ENCODE measurements at places on chromosomes 16 and 17.

GRCh38 chr17:19996086-19996485 is 13.1 kb upstream of the SPECC1 start:
- DNase-seq, result no peak

DNA sequence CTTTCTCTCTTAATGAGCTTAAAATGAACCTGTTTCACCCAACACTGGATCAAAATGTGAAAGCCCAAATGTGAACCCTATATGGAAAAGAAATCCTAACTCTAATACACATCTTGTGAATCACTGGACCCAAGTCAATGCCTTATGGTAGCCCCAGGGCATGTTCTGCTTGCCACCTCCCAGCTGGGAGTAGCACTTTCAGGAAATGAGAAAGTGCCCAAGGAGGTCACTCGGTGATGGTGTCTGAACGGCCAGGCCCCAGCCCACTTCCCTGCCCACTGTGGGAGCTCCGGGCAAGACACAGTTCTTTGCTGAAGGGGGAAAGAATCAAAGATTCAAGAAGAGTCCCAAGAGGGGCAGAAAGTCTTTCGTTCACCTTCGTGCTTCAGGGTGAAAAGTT is 46.1 kb downstream of the GTF3C1 start:
- DNase-seq, result no peak

DNA sequence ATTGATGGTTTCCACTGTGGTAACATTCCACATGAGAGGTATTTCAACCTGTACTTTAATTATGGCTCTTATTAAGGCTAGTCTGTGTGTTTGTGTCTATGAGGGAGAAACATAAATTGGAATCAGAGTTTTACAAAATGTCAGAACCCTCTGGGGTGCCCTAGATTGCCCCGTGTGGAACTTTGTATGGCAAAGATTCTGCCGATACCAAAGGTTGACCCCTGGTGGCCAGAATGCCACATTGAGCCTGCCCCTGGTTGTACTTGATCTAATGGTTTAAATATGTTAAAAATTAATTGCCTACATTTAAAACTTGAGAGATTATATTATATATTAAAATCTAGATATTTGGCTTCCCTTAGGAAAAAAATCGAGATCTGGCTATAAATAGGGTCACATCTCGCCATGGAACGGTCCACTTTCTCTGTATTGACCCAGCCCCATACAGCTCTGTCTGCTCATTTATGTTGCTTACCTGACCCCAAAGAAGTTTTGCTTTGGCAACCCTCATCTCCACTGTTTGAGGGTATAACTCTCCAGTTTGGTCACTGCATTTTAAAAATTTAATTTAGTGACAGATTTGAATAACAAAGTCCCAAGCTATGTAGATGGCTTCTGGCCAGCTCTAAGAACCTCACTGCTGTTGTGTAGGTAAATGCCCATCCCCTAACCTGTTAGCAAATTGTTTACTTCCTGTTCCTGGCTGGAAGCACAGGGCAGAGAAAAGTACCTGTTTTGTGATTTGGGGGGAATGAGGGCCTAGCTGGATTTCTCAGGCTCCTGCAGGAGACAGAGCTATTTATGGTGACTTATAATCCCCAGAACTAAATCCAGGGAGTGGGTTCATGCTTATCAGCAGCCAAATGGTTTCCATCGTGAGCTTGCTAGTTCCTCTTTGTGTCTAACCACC is 95.0 kb downstream of the PLCG2 start:
- DNase-seq, result peak; percentile 32

DNA sequence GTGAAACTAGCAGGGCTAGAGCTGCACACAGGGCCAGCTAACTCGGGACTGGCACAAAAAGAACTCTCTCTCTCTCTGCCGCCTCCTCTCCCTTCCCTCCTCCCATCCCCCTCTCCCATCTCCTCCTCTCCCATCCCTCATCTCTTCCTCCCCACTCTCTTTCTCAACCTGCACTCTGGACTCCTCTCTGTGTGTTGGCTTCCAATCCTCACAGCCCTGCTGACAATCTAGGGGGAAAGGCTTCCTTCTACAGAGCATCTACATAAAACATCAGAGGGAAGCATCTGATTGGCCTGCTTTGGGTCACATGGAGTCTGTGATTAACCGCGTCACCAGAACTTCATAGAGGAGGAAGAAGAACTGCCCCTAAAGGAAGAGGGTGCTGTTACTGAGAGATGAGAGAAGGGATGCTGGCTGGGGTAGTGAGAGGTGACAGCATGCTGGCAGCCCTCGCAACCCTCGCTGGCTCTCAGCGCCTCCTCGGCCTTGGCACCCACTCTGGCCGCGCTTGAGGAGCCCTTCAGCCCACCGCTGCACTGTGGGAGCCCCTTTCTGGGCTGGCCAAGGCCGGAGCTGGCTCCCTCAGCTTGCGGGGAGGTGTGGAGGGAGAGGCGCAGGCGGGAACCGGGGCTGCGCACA is 12.8 kb upstream of the ZFP90 start:
- no peak for DNase-seq

DNA sequence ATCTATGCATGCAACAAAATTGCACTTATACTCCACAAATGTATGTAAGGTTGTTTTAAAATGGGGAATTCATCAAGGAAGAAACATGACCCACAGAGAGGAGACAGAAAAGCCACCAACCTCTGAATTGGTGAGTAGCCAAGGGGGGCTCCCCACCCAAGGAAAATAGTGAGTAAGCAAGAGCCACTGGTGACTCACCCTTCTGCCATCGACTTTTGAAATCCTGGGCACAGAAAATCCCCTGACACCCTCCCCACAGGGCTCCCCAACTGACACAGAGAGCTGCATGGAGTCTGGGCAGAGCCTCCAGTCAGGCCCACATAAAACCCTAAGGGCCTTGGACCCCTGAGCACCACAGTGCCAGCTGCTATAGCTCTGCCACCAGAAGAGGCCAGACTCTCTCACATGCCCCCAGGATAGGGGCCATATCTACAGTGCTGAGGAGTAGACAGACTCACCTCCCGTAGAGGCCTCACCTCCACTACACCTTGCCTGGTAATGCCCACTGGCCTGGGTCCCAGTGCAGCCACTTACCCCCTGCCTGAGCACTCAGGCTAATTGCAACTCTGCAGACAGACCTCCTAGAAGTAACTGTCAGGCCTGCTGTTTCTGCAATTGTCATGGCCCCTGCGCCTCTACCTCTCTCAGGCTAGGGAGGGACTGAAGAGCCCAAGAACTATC is 244.7 kb upstream of the WSB1 start:
- no peak for DNase-seq

DNA sequence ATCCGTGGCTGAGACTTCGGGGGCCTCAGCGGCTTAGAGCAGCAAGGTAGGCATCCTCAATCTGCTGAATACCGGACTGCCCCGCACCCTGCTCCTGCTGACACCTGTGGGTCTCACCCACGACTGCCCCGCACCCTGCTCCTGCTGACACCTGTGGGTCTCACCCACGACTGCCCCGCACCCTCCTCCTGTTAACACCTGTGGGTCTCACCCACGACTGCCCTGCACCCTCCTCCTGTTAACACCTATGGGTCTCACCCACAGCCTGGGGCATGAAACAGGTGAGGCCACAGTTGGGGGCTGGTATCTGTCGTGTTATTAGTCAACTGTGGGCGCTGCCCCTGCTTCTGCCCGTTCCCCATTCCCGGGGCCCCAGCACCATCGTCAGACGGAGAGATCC is 36.3 kb upstream of the PABPN1L start:
- no peak for DNase-seq

- DNase-seq, result no peak
Observed at GRCh38 chr17:40018211-40019121, 3.2 kb downstream of the CSF3 start.

DNA sequence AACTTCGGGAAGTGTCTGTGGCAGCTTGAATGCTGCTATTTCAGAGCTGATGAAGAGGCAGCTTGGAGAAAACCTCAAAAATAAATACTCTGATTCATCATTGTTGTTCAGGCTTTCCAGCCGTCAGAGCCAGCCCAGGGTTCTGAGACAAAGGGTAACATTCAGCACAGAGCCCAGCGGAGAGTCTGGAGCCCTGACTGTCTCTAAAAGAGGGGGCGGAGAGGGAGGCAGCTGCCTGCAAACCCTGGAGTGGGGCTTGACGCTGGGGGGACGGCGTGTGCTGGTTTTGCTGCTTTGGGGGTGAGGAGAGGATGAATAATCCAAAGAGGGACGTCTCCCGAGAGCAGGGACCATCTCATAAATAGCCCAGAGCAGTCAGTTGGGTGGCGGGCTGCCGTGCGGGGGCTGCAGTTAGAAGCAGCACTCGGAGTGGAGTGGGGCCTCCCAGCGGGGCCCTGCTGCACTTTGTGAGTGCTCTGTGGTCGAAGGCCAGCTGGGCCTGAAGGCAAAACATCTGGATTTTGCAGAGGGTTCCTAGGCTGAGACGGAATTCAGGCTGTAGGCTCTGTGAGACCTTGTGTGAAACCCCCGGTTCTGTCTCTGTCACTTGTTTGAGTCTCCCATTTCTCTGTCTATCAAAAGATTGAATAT is 237.8 kb downstream of the PRKCA start:
- no peak for DNase-seq

DNA sequence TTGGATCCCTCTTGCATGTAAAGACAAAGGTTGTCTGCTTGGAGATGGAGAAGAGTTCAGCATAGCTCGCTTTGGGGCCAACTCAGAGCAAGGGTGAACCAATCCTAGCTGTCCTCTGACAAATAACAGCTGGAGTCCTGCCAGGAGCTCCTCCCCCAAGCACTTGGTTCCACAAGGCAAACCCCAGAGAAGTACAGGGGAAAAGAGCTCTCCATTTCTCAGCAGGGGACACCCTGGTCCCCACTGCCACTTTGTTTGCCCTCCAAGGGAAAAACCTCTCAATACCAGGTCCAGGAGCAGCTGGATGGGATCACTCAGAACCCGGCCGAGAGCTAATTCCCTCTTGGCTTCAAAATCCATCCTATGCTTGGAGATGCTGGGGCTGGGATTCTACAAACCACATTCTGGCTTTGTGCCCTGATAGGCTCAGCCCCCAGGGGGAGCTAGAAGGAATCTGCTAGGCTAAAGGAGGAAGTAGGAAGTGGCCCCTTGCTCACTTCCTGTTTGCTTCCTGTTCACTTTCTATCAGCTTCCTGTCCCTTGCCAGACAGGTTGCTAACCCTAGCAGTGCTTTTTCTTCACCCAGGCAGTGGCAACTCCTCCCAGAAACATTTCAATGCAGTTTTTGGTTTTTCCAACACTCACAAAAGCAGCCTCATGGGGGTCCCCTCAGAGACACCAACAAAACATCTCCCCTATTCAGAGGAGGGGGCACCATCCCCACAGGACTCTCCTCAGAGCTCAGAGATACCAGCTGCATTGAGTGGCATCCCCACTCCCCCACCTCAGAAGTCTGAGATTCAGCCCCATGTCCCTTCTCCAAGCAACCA is 30.7 kb downstream of the CDRT4 start:
- DNase-seq, result no peak

GRCh38 chr16:10368969-10369551 is 16.8 kb upstream of the ATF7IP2 start:
- no peak for DNase-seq

GRCh38 chr17:57838453-57838852 is 11.4 kb downstream of the MRPS23 start:
- no peak for DNase-seq

DNA sequence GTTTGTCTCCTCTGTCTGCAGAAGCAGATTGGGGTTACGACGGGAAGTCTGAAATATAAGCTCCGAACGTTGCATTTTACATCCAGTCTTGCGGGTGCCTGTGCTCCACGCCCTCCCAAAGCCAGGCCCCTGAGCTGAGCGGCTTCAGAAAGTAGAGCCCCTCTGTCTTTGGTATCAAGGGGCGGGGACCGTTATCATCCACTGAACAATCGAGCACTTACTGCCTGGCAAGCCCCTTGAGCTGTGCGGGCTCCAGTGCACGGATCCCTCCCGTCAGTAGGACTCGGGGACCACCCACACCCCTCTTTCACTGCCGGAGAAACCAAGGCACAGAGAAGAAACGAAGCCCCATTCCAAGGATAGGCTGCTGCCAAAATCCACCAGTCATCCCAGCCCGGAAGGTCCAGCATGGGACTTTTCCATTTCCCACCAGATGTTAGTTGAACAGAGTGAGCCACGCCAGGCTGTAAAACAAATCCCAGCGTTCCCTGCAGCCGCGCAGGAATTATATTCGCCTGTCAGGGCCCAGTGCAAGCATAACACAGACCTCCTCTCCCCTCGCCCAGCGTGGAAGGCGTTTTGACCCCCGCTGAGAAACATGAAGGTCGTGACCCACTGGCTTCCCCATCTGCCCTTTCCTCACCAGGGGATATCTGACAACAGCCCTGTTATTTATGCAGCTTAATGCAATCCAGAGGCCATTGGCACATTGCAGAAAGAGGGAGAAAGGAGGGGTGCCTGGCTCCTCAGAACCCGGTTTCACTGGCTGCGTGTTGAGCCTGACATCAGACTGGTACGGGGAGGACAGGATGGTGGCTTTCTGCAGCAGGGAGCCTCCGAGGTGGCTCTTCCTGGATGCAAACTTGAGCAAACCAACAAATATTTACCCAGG is 212.2 kb upstream of the FOXF1 start:
- no peak for DNase-seq

- no peak for DNase-seq
Observed at GRCh38 chr17:17052462-17053221, 10.4 kb downstream of the MPRIP start.

- no peak for DNase-seq
Observed at GRCh38 chr16:25035494-25036405, 20.6 kb upstream of the ARHGAP17 start.

- DNase-seq, result no peak
Observed at GRCh38 chr16:4523686-4524085, 14.9 kb downstream of the CDIP1 start.

DNA sequence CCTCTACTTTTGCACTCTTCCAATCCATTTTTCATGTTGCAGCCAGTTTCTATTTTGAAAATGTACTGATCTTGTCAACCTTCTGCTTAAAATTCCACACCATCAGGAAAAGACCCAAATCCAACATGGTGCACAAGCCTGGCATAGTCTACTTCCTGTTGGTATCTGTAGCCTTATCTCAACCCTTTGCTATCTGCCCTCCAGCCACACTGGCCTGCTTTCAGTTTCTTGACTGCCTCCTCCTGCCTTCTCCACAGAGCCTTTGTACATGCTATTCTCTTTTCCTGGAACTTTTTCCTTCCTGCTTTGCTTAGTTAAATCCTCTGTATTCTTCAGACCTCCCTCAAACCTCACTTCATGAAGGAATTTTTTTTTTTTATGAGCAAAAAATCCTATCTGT is 31.5 kb downstream of the NLRP1 start:
- no peak for DNase-seq

DNA sequence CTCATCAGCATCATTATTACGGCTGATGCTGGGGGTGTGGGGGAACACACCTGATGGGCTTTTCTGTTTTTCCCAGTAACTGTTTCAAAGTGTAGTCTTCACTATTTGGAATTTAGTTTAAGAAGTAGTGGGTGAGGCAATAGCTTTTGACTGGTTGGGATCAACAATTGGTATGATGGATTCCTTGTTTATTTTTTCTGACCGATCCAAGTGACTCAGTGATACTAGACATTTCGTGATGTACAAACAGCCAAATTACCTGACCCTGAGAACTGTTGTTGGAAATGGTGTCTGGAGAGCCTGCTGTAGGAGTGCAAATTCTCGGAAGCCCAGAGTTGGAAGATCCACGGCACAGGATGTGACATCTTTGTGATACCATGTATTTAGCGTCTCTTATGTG is 204.2 kb downstream of the PRKCA start:
- no peak for DNase-seq

- DNase-seq, result peak; percentile 29
Observed at GRCh38 chr16:86604436-86605193, 26.3 kb downstream of the FOXL1 start.

- no peak for DNase-seq
Observed at GRCh38 chr17:49952912-49953497, 16.0 kb upstream of the DLX4 start.
